Activated T-cell treated with anti-CD3 and anti-CD28 coated beads, Interleukin-2, amount 50 U/mL, for 24 hours (primary cell): ENCODE measurements at places on chromosomes 5 and 9.

DNA sequence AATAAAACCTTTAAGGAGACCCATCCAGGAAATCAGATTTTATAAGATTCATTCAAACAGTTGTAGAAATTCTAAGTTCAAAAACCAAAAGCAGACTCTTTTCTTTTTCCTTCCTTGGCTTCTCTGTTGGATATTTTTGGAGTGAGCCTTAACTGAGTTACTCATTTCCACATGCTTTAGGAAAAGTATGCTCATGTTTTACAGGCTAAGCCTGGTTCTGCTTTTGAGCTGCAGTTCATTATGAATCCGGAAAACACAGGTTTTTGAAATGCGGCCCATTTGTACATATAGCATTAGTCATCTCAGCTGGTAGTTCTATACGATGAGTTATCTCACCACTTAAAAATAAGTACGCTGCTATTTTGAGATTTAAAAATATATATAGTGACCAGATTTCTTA, 156.6 kb upstream of the DMRT1 start:
- no peak overlapping the region for H3K27ac ChIP-seq
- H3K27me3 ChIP-seq: no peaks in the 10 kb centered on the region
- no peak overlapping the region for H3K4me3 ChIP-seq
- no peaks in the 10 kb centered on the region for H3K4me1 ChIP-seq

DNA sequence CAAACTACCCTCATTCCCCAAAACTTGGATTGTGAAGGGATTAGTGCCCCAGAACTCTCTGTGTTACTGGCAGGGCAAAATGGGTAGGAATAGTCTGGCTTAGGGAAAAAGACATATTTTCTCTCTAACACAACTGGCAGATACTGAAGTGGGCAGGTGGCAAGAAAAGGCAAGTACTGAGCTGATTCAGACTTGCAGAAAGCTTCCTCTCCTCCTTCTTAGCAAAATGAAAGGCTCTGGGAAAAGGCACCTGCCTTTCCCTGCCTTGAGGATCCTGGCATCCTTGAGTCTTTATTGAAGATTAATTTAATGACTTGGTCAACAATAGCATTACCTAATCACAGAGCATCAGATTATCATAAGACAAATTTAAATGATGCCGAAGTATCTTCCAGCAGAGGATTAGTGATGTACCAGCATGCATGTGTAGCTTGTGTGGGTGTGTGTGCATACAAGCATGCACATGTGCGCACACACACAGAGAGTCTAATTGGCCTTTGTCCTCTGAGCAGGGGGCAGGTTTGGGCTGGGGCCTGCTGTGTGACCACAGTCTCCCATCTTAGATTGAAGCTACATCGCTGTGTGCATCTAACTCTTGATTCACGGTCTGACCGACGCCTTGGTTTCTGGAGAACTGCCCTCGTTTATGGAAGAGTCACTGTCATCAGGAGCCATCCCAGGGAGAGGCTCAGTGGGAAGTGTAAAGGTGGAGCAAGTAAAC, 294.8 kb downstream of the AOPEP start:
- no peak for DNase-seq
- H3K4me3 ChIP-seq: no peak overlapping the region
- no peak overlapping the region for H3K27ac ChIP-seq
- H3K36me3 ChIP-seq: peaks cover 21% of the 10 kb centered on the region
- H3K27me3 ChIP-seq: no peaks in the 10 kb centered on the region
- peaks cover 2% of the 10 kb centered on the region for H3K4me1 ChIP-seq

DNA sequence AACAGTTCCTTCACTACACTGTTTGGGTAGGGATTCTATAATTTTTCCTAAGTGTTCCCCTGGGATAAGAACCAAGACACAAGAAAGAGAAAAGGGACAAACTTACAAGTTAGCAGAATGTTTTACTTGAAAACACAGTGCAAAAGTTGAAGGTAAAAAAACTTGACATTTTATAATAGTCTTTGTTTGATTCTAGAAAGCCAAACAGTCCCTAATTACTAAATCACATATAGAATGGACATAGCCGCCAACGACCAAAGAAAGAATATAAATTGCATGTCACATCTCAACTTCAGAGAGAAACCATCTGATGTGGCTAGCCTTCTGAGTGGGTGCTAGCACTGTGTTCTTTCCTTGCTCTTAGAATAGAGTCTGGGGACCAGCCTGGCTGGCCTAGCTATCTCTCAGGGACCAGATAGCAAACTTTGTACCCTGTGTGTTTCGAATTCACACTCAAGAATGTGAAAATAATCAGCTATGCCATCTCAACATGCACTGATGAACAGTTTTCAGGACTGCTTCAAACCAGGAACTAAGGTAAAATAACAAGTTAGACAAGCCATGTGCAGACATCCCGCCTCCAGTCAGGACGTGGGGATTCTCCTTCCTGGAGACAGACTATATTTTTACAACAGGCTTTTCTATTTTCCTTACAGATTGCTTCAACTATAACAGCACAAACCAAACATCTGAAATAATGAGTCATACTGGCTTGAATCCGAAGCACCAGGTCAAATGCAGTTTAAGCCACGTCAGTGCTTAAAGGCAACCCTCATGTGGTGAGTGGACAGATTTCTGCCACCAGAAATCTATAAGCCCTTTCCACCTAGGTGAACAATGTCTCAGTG, 53.7 kb downstream of the LHFPL2 start:
- H3K4me3 ChIP-seq: no peak overlapping the region
- DNase-seq: no peak
- H3K4me1 ChIP-seq: no peaks in the 10 kb centered on the region
- no peak overlapping the region for H3K27ac ChIP-seq

GRCh38 chr5:4196744-4197143, 601.1 kb downstream of the IRX1 start:
- no peak overlapping the region for H3K4me3 ChIP-seq
- no peaks in the 10 kb centered on the region for H3K27me3 ChIP-seq
- H3K36me3 ChIP-seq: no peaks in the 10 kb centered on the region
- H3K4me1 ChIP-seq: no peaks in the 10 kb centered on the region
- DNase-seq: no peak
- no peak overlapping the region for H3K27ac ChIP-seq

GRCh38 chr9:16282216-16282615, 588.3 kb downstream of the BNC2 start:
- no peaks in the 10 kb centered on the region for H3K4me1 ChIP-seq
- H3K4me3 ChIP-seq: no peak overlapping the region
- H3K27me3 ChIP-seq: no peaks in the 10 kb centered on the region
- no peaks in the 10 kb centered on the region for H3K36me3 ChIP-seq
- DNase-seq: no peak
- no peak overlapping the region for H3K27ac ChIP-seq
